ENCODE measurements at places on chromosomes 1 and 21. TPM values are rescaled to one million over a fixed set of nuclear protein-coding genes. Genes with fewer than 3 reads are reported as not detected.

The LCE1F gene
- not detected for total RNA-seq

The OR6N1 gene
- not detected for total RNA-seq

The SGIP1 gene
- total RNA-seq: 3.6 TPM

The ORC1 gene
- total RNA-seq: 0.22 TPM

GRCh38 chr1:168512864-168513595 lies 30.8 kb downstream of the XCL2 start:
- no peak for DNase-seq

DNA sequence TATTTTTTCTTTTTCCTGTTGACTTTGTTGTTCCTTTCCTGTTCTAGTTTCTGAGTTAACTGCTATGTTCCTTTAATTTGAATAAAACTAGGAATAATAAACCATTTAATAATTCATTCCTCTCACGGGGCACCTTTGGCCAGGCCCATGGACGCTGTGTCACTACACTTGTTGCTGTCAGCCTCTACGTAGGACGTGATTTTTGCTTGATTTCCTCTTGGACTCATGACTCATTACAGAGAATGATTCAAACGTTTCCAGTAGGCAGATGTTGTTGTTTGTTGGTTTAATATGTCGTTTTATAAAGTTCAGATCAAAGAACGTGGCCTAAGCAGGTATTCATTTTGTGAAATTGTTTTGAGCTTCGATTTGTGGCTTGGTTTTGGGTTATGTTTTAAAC lies 9.1 kb upstream of the SLC19A1 start:
- DNase-seq: no peak

- DNase-seq: no peak
Measured at GRCh38 chr1:27141266-27142003, 13.5 kb downstream of the SLC9A1 start.

- no peak for DNase-seq
Measured at GRCh38 chr1:227775841-227776240, 39.6 kb upstream of the PRSS38 start.

DNA sequence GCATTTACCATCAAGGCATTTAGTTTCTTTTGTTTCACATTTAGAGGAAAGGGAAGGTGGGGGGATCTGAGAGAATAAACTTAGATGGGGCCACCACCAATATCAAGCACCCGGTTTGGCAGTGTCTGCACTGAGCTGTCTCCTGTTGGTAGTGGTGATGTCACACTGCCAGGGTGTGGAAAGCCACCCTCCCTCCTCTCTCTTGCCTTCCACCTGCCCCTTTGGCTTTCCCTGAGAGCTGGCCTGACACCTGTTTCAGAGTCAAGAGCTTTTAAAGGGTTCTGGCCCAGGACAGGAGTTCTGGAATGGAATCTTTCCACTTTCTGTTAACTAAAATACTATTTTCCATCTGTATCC lies 13.4 kb downstream of the ATF3 start:
- no peak for DNase-seq

- DNase-seq: no peak
Measured at GRCh38 chr1:53398576-53399365, 60.4 kb upstream of the DMRTB1 start.

GRCh38 chr1:25009671-25010262 lies 79.7 kb upstream of the RUNX3 start:
- DNase-seq: no peak

- DNase-seq: no peak
Measured at GRCh38 chr1:30716646-30717045, 6.7 kb downstream of the MATN1 start.

DNA sequence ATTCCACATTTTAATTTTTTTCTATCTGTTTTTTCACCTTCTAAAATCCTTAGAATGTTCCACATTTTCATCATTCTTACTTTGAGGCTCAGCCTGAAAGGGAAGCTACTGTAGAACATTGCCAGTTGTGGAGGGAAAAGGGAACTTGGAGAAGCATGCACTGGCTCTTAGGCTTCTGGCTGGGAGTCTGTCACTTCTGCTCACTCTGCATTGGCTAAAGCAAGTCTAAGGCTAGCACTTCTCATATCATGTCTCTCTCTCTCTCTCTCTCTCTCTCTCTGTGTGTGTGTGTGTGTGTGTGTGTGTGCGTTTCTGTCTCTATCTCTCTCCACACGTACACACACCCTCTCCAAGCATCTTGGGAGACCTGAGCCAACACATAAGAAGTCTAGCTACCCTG lies 49.6 kb upstream of the ADAR start:
- DNase-seq: no peak

GRCh38 chr21:22743085-22743484 lies 1744.9 kb downstream of the NCAM2 start:
- no peak for DNase-seq

DNA sequence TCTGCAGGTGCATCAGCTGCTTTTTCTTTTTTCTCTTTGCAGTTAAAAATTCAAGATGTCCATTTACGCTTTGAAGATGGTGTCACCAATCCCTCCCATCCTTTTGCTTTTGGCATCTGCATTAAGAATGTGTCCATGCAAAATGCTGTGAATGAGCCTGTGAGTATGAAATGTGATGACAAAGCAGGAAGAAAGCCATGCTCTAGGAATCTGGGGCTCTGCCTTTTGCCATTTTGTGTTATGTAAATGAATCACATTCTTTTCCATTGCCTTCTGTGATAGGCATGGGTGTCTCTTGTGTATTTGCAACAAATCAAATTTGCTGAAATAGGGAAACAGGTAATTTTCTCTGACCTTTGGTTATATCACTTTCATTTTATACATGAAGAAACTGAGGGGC lies 19.4 kb downstream of the VPS13D start:
- DNase-seq: no peak

Data from Right ventricle myocardium superior (tissue), 1 donor.